ENCODE measurements at places on chromosomes 11 and 22. TPM values are rescaled to one million over a fixed set of nuclear protein-coding genes. Genes with fewer than 3 reads are reported as not detected.

The ATM gene
- 37.0 TPM for total RNA-seq

The FANCF gene
- total RNA-seq = 8.7 TPM

The KIAA1671 gene
- total RNA-seq = 20.4 TPM

The CCDC15 gene
- 11.5 TPM for total RNA-seq

The EXT2 gene
- 85.0 TPM for total RNA-seq

The FBLN1 gene
- 19.6 TPM for total RNA-seq

The FEN1 gene
- total RNA-seq = 87.3 TPM

The E2F8 gene
- 17.7 TPM for total RNA-seq

The LARGE2 gene
- 0.06 TPM for total RNA-seq

The FCHSD2 gene
- 9.8 TPM for total RNA-seq

The OTOG gene
- 3.3 TPM for total RNA-seq

The IRAG1 gene
- not detected for total RNA-seq

The NAALAD2 gene
- total RNA-seq = not detected

The MS4A4E gene
- total RNA-seq = not detected

The B4GAT1 gene
- 8.0 TPM for total RNA-seq

The ACTN3 gene
- total RNA-seq = not detected

The PNPLA5 gene
- total RNA-seq = not detected

The SAAL1 gene
- total RNA-seq = 64.9 TPM

The HSPA8 gene
- 2,768 TPM for total RNA-seq

The NRGN gene
- total RNA-seq = 4.5 TPM

The TTC36 gene
- 0.47 TPM for total RNA-seq

The KRTAP5-8 gene
- total RNA-seq = not detected

The RTN4R gene
- total RNA-seq = 0.10 TPM

The OR10D3 gene
- total RNA-seq = not detected

The OR8B4 gene
- not detected for total RNA-seq

The ASCL3 gene
- not detected for total RNA-seq

The EFEMP2 gene
- total RNA-seq = 21.5 TPM

The NLRP14 gene
- not detected for total RNA-seq

The PAMR1 gene
- total RNA-seq = 2.3 TPM

The HBG2 gene
- not detected for total RNA-seq

The RTN4RL2 gene
- 0.26 TPM for total RNA-seq

The PLAAT2 gene
- total RNA-seq = not detected

The IFTAP gene
- 30.3 TPM for total RNA-seq

The BRSK2 gene
- not detected for total RNA-seq

The OR4S2 gene
- not detected for total RNA-seq

The SCGB1D2 gene
- not detected for total RNA-seq

The PIWIL4 gene
- total RNA-seq = not detected

The CTSW gene
- not detected for total RNA-seq

The SMTNL1 gene
- total RNA-seq = 4.5 TPM

The GNG3 gene
- total RNA-seq = not detected

The KCNK4 gene
- not detected for total RNA-seq

The ALDH3B2 gene
- total RNA-seq = not detected

The TRIM48 gene
- total RNA-seq = not detected

The RAC2 gene
- total RNA-seq = not detected

The IL10RA gene
- total RNA-seq = not detected

The MFNG gene
- total RNA-seq = 1.1 TPM

The CREB3L1 gene
- 0.30 TPM for total RNA-seq

The MMP8 gene
- not detected for total RNA-seq

The C11orf91 gene
- total RNA-seq = 0.15 TPM

The DDI1 gene
- not detected for total RNA-seq

The TPBGL gene
- total RNA-seq = not detected

The DLG2 gene
- total RNA-seq = 12.1 TPM

The TMEM134 gene
- total RNA-seq = 7.6 TPM

The TSKU gene
- total RNA-seq = 18.2 TPM

The CHKB gene
- total RNA-seq = 27.7 TPM

The MARK2 gene
- total RNA-seq = 20.7 TPM

The SLC17A6 gene
- not detected for total RNA-seq
